ENCODE measurements at places on chromosomes 7 and 10.

- DNase-seq = no peak
Observed at GRCh38 chr7:82435769-82436168, 7.8 kb downstream of the CACNA2D1 start.

GRCh38 chr10:73979141-73979808 is 18.6 kb upstream of the VCL start:
- DNase-seq = no peak

- no peak for DNase-seq
Observed at GRCh38 chr7:104938741-104939390, 75.1 kb upstream of the KMT2E start.

- no peak for DNase-seq
Observed at GRCh38 chr7:86911659-86912058, 147.8 kb downstream of the ELAPOR2 start.

DNA sequence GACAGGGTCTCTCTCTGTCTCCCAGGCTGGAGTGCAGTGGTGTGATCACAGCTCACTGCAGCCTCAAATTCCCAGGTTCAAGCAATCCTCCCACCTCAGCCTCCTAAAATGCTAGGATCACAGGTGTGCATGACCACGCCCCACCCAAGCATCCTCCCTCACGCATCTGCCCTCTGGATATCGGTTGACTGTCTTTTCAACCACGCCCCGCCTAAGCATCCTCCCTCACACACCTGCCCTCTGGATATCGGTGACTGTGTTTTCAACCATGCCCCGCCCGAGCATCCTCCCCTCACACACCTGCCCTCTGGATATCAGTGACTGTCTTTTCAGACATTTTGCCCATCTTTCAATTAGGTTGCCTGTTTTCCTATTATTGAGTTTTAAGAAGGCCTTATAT is 140.5 kb downstream of the MAD1L1 start:
- DNase-seq = no peak

DNA sequence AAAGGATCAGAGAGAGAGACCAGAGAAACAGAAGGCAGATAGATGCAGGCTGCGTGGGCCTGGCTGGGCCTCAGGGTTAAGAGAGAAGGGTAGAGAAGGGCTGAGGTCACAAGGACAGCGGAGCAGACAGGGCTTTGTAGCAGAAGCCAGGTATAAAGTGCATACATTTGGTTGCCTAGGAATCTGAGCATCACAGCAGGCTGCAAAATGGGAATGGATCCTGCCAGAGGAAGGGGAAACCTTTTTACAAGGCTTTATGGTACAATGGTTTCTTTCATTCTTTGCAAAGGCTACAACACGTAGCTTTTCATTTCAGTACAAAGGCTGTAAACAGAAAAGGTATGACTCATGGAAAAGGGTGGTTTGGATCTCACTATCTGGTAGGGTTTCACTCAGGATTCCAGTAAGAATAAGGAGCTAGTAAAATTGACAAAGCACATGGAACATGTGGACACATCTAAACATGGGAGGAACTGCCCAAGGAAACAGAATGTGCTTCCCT is 275.1 kb downstream of the DOCK4 start:
- DNase-seq = peak; percentile 75

- DNase-seq = no peak
Observed at GRCh38 chr10:50794490-50794889, 54.8 kb downstream of the ASAH2B start.

GRCh38 chr10:77622889-77623291 is 14.7 kb downstream of the KCNMA1 start:
- DNase-seq = no peak

DNA sequence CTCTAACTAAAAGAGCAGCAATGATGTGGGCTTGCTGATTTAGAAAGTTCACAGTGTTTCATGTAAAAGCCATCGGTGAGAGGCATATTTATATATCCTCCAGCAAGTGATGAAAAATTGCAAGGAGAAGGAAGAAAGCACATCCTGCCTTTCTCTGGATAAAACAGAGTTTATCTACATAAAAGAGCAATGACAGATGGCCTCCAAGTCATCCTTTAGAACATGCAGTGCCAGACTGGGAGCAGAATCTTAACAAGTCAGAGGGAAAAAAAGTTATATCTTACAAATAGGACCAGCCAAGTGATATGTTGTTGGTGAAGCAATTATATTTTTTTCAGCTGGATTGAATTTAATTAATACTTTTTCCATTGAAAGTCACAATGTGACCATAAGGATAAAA is 253.8 kb upstream of the MGMT start:
- DNase-seq = no peak
